Activated T-cell treated with anti-CD3 and anti-CD28 coated beads for 24 hours (primary cell): ENCODE measurements at places on chromosomes 12 and 14.

DNA sequence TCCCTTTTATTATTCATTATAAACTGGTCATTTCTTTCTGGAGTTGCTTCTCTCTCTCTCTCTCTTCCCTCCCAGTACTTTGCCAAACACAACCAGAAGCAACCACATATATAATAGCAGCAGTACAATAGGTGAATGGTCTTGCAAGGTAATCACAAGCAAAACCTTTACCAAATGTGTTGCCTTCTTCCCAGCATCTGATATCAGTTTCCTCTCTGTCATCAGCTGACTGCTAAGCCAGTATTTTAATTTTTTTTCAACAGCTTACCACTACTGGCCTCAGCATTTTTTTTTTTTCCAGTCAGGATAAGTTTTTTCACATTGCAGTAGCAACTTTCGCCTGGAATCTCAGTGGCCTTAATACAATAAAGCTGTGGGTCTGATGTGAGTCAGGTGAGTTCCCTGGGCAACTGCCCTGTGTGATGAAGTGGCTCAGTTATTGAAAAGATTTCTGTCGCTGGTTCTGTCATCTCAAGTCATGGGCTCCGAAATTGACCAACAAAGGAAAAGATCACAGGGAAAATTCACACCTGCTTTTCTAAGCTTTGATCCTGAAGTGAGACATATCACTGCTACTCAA is 282.5 kb upstream of the AMIGO2 start:
- DNase-seq: no peak

- no peak for DNase-seq
Measured at GRCh38 chr12:130026608-130027176, 122.9 kb upstream of the TMEM132D start.

GRCh38 chr12:88579161-88579517 is 1.1 kb downstream of the KITLG start:
- no peak for DNase-seq

DNA sequence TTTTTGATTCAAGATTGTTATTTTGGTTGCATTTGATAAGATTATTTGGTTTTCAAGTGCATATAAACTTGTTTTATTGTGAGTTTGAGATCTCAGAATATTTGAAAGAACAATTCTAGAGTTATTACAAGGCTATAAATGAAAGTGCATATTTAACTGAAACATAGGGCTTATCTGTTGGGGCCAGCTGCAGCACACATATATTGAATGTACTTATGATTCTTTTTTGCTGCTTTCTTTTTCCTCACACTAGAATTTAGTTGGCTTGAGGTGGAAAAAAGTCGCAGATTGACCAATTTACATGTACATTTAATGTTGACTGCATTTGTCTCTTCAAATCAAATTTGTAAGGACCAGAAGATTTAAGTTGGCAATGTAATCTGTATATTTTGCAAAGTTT is 88.0 kb downstream of the PCNX1 start:
- no peak for DNase-seq

DNA sequence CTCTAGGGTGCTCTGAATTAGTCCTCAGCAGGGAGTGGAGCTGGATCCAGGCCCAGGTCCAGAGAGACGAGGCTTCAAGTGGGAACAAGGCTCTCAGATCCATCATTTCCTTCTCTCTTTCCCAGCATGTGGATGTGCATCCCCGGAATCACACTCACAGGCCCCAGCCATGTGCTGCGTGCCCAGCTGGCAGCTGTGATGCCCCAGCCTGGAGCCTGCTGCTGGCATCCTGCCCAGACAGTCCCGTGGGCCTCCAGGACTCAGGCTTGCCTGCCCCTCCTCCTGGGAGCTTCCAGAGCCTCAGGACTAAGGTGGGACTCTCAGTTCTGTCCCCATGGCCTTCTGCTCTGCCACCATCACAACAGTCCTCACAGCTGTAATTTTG is 6.2 kb upstream of the KRT84 start:
- DNase-seq: no peak

DNA sequence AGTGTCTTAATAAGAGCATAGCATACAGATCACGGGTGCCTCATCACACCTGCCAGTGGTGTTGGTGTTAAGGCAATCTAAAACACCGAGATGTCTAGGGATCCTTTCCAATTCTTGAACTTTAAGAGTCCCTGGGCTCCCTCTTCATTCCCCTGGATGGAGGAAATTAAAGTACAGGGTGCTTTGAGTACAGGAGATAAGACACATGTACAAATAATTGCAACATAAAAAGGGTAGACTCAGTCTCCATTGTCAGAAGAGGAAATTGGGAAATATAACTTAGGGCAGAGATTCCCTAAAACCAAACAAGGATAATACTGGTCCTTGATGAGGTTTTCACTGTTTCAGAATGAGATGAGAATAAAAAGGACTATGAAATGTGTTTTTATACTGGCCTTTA is 34.9 kb downstream of the SCFD1 start:
- no peak for DNase-seq

DNA sequence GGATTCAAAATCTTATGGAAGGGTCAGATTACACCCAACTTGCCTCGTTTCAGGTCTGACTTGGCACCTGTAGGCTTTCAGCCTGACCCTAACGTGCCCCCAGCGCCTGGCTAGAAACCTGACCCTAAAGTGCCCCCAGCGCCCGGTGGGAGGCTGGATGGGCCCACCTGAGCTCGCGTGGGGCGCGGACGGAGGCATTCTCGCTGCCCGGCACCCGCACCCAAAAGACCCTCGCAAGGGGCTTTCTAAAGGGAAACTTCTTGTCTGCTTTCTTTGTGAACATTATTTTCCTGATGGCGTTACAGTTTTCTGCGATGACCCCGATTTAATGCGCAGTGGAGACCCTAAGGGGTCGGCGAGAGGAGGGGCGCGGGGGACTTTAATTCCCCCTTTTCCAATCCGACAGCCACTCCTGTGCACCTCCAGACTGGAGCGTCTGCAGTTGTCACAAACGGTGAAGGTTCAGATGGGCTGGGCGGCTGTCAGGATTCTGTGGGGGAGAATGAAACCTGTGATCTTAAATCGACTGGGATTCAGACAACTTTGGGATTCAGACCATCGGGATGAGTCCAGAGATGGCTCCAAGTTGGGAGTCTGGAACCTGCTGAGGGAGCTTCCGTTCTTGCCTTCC is 751 bp upstream of the HRK start:
- no peak for DNase-seq

DNA sequence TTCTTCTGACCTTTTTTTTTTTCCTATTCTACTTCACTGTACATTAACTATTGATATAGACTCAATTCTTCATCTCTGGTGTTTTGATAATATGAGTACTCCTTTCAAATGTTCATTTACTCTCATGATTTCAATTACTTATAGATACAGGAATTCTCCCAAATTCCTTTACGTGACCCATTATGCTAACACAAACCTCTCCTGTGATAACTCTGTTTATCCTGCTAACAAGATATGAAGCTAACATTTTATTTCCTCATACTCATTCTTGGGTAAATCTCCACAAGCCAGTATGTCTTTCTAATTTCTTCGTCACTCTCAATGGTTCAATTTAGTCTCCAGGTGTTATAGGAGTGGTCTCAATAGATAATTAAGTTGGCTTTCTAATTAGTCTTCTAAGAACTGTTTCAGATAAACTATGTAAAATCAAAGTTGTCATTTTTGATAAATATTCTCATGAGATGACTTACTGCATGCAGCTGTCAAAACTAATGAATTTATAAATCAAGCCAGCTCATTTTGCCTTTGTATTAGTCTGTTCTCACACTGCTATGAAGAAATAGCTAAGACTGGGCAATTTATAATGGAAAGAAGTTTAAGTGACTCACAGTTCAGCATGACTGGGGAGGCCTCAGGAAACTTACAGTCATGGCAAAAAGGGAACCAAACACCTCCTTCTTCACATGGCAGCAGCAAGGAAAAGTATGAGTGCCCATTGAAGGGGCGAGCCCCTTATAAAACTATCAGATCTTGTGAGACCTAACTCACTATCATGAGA is 130.6 kb upstream of the MYF6 start:
- DNase-seq: no peak

DNA sequence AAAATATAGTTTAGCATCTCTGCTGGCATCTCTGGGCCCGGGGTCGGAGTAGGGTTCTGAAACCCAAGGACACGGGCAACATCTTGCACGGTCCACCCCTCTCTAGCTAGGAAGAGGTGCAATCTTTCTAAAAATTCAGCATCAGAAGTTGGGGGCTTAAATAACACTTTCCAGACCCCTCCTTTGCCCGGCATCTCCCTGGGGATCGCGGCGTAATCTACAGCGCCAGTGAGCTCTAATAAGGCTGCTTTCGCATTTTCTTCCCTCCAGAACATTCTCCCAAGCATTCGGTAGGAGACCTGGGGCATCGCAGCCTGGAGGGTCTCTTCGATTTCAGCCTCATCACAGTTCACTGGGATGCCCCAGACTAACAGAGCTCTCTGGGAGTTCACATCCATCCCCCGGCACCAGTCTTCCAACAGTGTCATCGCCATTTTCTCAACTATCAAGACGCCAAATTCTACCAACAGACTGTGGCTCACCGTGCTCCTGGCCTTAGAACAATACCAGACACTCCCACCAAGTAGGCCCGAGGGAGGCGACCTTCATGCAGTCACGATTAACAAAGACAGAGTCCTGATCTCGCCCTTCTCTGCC is 880 bp downstream of the PNMA1 start:
- DNase-seq: no peak

- peak; percentile 52 for DNase-seq
Measured at GRCh38 chr12:68040450-68041075, 51.3 kb downstream of the IFNG-AS1 start.

GRCh38 chr12:54300225-54300731 is 537 bp downstream of the NFE2 start:
- DNase-seq: no peak

GRCh38 chr12:92955997-92956663 is 27.0 kb upstream of the EEA1 start:
- no peak for DNase-seq

GRCh38 chr12:70044167-70044566 is 199.1 kb upstream of the CNOT2 start:
- no peak for DNase-seq

GRCh38 chr14:68140076-68140741 is 320.6 kb downstream of the RAD51B start:
- DNase-seq: no peak

DNA sequence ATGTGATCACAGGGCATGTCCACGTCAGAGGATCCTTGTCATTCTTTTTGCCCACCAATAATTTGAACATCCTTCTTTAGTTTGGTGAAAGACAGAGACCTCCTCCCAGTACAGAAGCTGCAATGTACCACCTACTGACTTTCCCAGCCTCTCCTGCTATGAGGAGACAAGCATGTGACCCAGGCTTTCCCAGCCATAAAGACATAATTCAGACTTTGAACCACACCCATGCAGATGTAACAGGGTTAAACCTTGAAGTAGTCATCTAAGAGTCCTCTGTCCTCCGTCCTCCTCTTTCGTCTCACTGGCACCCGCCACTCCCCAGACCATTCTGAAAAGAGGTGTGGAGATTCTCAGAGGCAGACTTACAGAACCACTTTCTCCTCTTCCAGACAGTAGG is 120.8 kb downstream of the KCNK10 start:
- no peak for DNase-seq

- no peak for DNase-seq
Measured at GRCh38 chr12:132955094-132956010, 754 bp downstream of the ZNF605 start.

DNA sequence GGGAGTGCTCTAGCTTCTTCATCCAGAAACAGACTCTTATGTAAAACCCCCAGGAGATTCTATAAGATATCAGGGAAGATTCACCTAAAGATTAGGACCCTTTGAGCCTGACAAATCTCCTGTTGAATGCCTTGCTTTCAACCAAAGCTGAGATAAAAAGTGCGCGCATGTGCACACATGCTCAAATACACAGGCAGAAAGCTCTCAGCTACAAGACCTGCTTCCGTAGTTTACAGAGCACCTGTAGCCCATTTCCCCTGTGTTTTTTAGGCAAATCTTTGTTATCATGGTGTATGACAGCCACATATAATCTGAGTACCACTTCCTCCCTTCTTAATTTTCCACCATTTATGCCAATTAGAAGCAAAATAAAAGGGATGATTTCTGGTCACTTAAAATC is 866.9 kb downstream of the NRXN3 start:
- DNase-seq: no peak

DNA sequence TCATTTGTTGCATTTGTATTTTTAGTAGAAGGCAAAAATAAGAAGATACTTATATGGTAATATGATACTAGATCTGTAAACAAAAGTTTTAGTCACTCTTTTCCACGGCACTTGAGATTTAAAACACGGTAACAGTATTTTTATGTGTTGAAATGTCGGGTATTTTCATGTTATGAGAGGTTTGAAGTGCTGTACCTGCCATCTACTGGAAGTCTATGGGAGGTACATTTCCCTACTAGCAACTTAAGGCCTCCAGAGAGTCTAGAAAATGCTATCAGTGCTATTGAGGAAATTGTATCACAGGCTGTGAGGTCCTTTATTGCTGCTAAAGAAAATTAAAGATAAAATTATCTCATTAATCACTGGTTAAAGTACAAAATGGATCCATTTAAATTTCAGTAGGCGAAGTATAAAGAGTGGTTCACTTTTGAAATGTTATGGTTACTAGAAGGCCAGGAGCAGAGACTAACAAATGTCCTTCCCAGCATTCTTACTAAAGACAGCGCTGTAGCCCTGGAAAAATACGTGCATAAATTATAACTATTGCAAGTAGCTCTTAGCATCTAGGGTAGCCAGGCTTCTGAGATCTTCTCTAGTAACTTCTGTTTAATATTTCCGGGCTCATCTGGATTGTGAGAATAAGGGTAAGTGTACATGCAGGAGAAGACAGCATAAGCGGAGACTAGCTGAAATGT is 77.6 kb upstream of the PRKD1 start:
- no peak for DNase-seq

- no peak for DNase-seq
Measured at GRCh38 chr12:76777765-76778216, 13.9 kb downstream of the ZDHHC17 start.

GRCh38 chr14:48967419-48967818 is 618.8 kb downstream of the RPS29 start:
- DNase-seq: no peak

- DNase-seq: no peak
Measured at GRCh38 chr12:68377881-68378280, 45.7 kb upstream of the MDM1 start.

GRCh38 chr12:130549361-130549760 is 166.7 kb downstream of the RIMBP2 start:
- no peak for DNase-seq

GRCh38 chr12:89901906-89902642 is 193.4 kb upstream of the ATP2B1 start:
- no peak for DNase-seq

- DNase-seq: no peak
Measured at GRCh38 chr14:97071177-97071576, 274.0 kb downstream of the VRK1 start.

GRCh38 chr12:27906127-27906500 is 66.4 kb downstream of the PTHLH start:
- DNase-seq: no peak
